HFFc6 (cell line): ENCODE measurements at places on chromosomes 7 and 10.

GRCh38 chr7:66145400-66146104, 30.9 kb downstream of the CRCP start:
- no peak for DNase-seq

GRCh38 chr7:100629117-100629716, 12.1 kb downstream of the TFR2 start:
- DNase-seq: no peak

GRCh38 chr7:31688996-31689395, 2.0 kb downstream of the PPP1R17 start:
- no peak for DNase-seq

GRCh38 chr7:5324961-5325360, 42.2 kb downstream of the SLC29A4 start:
- DNase-seq: no peak
